ENCODE measurements at places on chromosomes 2 and 18.

- DNase-seq: peak; percentile 74
Measured at GRCh38 chr2:20334605-20335203, 15.9 kb downstream of the PUM2 start.

GRCh38 chr2:149330127-149331022 is at the start of gene LYPD6:
Gene LYPD6, plus strand, starts transcription at chr2:149330587. Its CDS starts 107,122 bp downstream, at chr2:149437709.
- DNase-seq: peak; percentile 21

DNA sequence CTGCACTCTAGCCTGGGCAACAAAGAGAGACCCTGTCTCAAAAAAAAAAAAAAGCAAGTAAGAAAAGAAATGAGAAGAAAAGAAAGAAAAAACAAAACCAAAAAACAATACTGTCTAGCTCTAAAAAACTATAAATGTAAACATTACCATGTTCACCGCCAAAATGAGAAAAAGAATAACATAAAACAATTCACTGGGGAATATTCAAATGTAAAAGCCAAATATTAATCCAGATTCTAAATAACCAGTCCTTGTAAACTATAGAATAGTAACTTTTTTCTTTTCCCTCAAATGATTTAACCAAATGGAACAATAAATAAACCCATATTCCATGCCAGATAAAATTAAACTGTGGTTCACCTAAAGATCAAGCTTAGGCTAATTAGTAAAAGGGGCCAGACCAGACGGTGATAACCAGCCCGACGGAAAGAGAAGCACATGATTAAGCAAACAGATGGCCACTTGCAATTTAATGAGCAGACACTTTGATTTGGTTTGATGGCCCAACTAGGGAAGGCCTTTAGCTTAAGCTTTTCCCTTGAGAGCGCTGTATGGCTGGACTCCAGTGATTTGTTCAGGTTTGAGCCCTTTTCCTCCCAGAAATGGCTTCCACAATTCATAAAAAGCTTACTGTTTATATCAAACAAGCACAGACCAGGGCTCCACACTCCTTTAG is 39.4 kb upstream of the ZNF397 start:
- no peak for DNase-seq

DNA sequence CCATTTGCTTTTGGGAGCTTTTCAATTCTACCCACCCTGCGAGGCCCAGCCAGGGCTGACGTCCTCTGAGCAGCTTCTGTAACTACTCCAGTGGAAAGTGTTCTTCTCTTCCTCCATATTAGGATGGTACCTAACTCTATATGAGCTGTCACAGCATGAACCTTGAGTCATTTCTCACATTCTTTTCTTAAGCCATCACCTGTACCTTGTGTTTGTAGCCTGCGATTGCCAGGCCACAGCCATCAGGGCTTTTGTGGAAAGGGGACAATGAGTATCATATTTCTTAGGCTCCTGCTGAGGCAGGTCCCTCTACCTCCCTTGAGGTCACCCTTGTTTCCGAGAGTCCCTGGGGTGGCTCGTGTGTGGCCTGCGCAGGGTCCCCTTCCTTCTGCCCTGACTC is 144.5 kb upstream of the DLX2 start:
- no peak for DNase-seq

All from inflammatory macrophage treated with lipopolysaccharide for 4 hours (primary cell).